ENCODE measurements at places on chromosomes 5 and 9.

GRCh38 chr9:100662122-100662521 is 84.2 kb downstream of the CAVIN4 start:
- H3K36me3 ChIP-seq: no peaks in the 10 kb centered on the region
- no peak overlapping the region for H3K27ac ChIP-seq
- H3K4me3 ChIP-seq: no peak overlapping the region
- H3K4me1 ChIP-seq: no peaks in the 10 kb centered on the region
- DNase-seq: no peak

- peaks cover 50% of the 10 kb centered on the region for H3K27me3 ChIP-seq
- H3K36me3 ChIP-seq: no peaks in the 10 kb centered on the region
- H3K4me1 ChIP-seq: peaks cover 17% of the 10 kb centered on the region
- H3K27ac ChIP-seq: no peak overlapping the region
Observed at GRCh38 chr5:80961376-80962281, 1.5 kb downstream of the RASGRF2 start.

DNA sequence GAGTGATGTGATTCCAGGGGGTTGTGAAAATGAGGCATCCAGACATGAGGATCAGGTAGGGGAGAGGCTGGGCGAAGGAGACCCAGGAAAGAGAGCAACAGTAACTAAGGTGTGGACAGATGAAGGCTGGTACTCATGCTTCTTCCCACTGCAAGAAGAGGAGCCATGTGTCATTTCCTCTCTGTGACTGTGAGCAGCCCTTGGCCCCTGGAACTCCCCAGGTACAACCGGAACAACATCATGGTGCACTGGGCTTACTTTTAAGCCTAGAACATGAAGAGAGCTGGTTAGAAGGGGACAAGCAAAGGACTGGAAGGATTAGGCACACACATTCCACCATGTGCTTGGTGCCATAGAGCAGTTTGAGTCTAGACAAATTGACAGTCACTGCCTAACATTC is 10.9 kb upstream of the IL12B start:
- no peak overlapping the region for H3K27ac ChIP-seq
- H3K36me3 ChIP-seq: no peaks in the 10 kb centered on the region
- H3K4me3 ChIP-seq: no peak overlapping the region
- peaks cover 19% of the 10 kb centered on the region for H3K27me3 ChIP-seq
- no peak for DNase-seq

- no peak overlapping the region for H3K4me3 ChIP-seq
- no peaks in the 10 kb centered on the region for H3K27me3 ChIP-seq
- no peak overlapping the region for H3K27ac ChIP-seq
- no peaks in the 10 kb centered on the region for H3K4me1 ChIP-seq
- DNase-seq: no peak
- H3K36me3 ChIP-seq: no peaks in the 10 kb centered on the region
Observed at GRCh38 chr5:130189961-130190360, 285.7 kb downstream of the CHSY3 start.

DNA sequence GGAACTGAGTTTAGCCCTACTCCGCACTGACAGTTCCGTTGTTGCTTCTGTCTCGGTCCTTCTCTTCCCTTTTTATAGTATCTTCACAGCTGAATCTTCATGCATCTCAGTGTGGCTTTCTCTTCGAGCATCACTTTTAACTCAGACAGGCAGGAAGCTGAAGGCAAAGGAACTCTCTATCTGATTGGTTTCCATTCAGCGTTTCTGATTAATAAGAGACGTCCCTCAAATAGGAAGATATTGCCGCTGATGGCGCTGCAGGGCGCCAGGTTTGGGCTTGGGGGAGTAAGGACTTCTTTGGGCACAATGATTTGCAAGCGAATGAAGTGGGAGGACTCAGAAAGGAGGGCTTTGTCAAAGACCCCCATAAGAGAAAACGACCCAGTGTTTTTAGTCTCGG is at the start of gene CDH9:
CDH9 (minus strand) TSS at position 111 of the 400 bp plus-strand sequence. CDS start 50,253 bp downstream, outside the sequence.
- no peaks in the 10 kb centered on the region for H3K27me3 ChIP-seq
- H3K27ac ChIP-seq: no peak within 1 kb of the TSS
- no peaks in the 10 kb centered on the region for H3K4me1 ChIP-seq
- DNase-seq: peak; percentile 3
- no peaks in the 10 kb centered on the region for H3K36me3 ChIP-seq

GRCh38 chr9:83441390-83441789 is 96.8 kb downstream of the FRMD3 start:
- DNase-seq: no peak
- no peak overlapping the region for H3K4me3 ChIP-seq
- no peak overlapping the region for H3K27ac ChIP-seq
- no peaks in the 10 kb centered on the region for H3K27me3 ChIP-seq

- DNase-seq: no peak
- no peaks in the 10 kb centered on the region for H3K4me1 ChIP-seq
- no peaks in the 10 kb centered on the region for H3K27me3 ChIP-seq
- H3K4me3 ChIP-seq: no peak overlapping the region
- no peak overlapping the region for H3K27ac ChIP-seq
Observed at GRCh38 chr5:16143361-16144049, 36.1 kb downstream of the MARCHF11 start.

DNA sequence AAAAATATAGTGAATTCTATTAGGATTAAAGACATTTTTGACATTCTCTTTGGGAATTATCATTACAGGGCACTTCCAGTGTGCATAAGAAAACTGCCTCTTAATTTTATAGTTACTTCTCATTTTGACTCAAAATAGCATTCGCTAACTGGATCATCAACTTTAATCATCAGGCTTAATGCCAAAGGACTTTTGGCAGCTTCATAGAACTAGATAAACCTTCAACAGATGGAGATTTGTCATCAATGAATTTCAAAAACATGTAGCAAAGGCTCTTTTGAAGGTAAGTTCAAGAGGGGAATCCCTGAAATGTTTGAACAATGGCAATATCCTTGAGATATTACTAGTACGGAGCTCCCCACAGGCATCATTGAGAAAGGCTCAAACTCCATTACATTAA is 447.2 kb downstream of the PDE4D start:
- no peaks in the 10 kb centered on the region for H3K27me3 ChIP-seq
- H3K4me1 ChIP-seq: no peaks in the 10 kb centered on the region
- no peak for DNase-seq
- no peak overlapping the region for H3K4me3 ChIP-seq
- no peaks in the 10 kb centered on the region for H3K36me3 ChIP-seq
